ENCODE measurements at places on chromosomes 6 and 20. TPM values are rescaled to one million over a fixed set of nuclear protein-coding genes. Genes with fewer than 3 reads are reported as not detected.

- DNase-seq, result peak; percentile 72
Measured at GRCh38 chr6:111992851-111993250, 61.1 kb upstream of the CCN6 start.

- DNase-seq, result peak; percentile 45
Measured at GRCh38 chr6:106799031-106799894, 169.9 kb downstream of the QRSL1 start.

- no peak for DNase-seq
Measured at GRCh38 chr6:1610497-1611321, 994 bp downstream of the FOXC1 start.

The ZBTB46 gene
- total RNA-seq, result 0.84 TPM

DNA sequence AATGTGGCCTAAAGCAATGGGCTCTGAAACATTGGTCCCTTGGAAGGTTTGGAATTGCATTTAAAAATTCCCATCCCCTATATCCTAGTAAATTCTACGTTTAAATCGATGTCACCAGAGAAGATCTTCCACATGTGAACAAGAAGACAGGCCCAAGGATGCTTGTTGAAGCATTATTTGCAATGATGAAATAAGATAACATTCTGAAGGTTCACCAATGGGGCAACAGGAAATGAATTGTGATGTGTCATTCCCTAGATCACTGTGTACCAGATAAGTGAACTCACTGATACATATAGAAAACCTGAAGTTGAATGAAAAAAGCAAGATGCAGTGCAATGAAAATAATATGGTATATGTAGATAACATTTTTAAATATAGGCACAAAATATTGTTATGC lies 464.3 kb upstream of the BTBD3 start:
- DNase-seq, result no peak

GRCh38 chr20:63497946-63498935 lies 642 bp downstream of the EEF1A2 start:
- no peak for DNase-seq

- no peak for DNase-seq
Measured at GRCh38 chr6:2870046-2870636, 28.5 kb upstream of the SERPINB1 start.

GRCh38 chr6:21420146-21420878 lies 173.2 kb upstream of the SOX4 start:
- DNase-seq, result no peak

DNA sequence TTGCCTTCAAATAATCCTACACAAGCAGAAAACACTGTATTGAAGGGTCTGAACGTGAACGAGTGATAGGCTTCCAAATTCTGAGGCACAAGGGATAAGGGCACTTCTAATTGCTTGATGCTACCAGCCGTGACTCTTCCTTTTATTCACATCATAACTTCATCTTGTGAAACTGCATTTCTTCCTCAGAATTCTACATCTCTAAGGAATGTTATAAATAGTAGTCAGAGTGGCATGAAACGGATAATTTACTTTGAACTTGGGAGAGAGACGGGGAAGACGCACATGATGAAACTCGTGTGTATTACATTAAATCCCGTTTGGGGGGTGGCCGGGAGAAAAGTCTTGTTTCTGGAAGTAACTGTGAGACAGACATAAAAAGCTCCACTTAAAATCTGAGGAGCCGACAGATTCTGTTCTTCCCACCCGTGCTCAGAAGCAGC lies 754 bp downstream of the HDDC2 start:
- DNase-seq, result no peak

The ADGRF1 gene
- not detected for total RNA-seq

The SNAP25 gene
- total RNA-seq, result not detected

The TRPC4AP gene
- total RNA-seq, result 70.9 TPM

DNA sequence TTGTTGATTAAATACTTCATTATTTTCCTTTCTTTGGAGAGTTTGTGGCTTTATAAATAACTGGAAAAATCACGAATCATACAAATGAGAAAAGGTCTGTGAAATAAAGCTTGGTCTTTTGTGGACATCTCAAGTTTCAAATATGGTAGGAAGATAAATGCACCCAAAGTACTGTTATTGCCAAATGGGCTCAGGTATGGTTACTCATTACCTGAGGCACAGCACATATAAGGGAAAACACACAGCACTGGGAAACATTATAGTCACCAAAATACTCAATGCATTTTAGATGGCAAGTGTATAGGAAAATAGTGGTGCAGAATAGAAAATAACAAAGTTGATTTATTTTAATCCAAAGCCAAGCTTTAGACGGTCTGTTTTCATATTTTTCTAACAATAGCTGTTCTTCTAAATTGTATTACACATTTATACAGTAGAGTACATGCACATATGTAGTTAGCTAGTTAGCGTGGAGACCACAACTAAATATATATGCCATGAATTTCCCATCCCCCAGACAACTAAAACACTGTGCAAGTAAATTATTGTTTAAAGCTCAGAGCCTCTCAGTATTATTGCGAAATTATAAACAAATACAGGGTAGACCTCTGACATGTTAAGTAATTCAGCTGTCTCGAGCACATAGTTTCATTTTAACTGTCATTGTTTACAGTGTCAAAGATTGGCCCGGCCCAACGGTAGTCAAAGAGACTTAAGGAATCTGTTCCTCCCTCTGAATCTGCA lies 336.0 kb downstream of the SYNE1 start:
- no peak for DNase-seq

GRCh38 chr20:11332381-11332780 lies 585.3 kb upstream of the BTBD3 start:
- no peak for DNase-seq

- no peak for DNase-seq
Measured at GRCh38 chr6:19692506-19693298, 144.5 kb upstream of the ID4 start.

DNA sequence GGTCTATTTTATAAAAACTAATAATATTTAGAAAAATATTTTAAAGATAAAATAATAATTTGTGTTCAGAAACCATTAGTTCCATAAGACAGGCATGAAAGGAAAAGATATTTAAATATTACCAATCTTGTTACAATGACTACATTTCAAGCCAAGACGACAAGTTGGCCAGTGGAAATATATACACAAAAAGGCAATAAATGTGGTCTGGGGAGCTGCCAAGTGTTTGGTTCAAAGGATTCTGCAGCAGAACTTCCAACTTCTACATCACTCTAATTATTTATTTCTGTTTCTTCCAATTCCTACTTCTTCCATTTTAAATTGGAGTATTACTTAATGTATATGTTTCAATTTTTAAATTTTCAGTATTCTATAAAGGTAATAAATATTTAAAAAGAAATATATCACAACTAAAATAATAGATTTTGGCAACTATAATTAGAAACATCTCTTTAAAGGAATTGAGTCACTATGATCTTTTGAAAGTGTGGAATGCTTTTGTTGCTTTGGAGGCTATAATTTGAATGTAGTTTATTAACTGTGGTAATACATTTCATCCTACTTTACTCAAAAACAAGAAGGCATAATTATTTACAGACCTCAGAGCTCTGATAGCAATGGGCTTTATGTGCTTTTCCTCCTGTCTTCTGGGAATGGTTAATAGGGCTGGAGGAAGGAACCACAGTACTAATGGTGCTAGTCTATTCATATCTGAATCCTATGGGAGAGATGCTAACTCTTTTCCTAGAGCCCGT lies 129.7 kb upstream of the FAM184A start:
- DNase-seq, result no peak

The SNX21 gene
- 0.96 TPM for total RNA-seq

DNA sequence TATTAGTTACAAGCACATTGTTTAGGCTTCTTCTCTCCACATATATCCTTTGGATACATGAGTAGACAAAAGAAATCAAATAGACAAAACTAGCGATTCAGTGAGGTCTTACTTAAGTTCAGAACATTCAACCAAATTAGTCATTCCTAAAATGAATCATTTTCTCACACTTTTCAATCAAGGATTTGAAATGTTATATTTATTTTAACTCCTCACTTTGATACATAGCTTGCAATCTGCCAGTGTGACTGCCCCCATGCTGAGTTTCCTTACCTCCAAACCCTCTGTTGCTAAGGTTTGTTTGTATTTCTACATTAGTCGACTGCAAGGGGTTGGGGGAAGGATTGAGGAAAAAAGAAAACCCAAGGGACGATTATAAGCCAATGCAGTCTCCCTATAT lies 3.5 kb upstream of the MOXD1 start:
- DNase-seq, result no peak

The ENPP4 gene
- total RNA-seq, result 8.0 TPM

The NKX2-4 gene
- total RNA-seq, result not detected

- DNase-seq, result no peak
Measured at GRCh38 chr6:161481786-161482516, 208.1 kb upstream of the AGPAT4 start.

DNA sequence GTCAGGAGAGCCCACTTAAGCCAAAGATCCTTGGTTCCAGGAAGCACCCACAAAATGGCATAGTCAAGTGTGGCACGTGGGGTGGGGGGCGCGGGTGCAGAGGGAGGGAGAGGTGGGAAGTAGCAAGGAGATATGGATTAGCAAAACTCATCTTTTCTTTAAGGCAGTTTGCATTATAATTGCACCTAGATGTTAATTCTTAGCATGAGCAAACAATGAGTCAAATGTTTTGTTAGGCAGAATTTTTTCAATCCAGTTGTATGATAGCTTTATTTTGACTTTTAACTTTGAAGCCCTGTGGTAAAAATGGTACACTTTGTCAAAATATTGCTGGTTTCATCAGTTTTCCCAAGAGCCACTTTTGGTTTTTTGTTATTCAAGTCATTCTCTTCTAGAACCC lies 15.0 kb downstream of the SCAND1 start:
- DNase-seq, result no peak

GRCh38 chr6:3259491-3259958 lies 778 bp downstream of the PSMG4 start:
- DNase-seq, result peak; percentile 66

The CCND3 gene
- 333 TPM for total RNA-seq

GRCh38 chr6:26333476-26334297 lies 31.3 kb upstream of the BTN3A2 start:
- DNase-seq, result no peak

The FOXP4 gene
- total RNA-seq, result 7.7 TPM

DNA sequence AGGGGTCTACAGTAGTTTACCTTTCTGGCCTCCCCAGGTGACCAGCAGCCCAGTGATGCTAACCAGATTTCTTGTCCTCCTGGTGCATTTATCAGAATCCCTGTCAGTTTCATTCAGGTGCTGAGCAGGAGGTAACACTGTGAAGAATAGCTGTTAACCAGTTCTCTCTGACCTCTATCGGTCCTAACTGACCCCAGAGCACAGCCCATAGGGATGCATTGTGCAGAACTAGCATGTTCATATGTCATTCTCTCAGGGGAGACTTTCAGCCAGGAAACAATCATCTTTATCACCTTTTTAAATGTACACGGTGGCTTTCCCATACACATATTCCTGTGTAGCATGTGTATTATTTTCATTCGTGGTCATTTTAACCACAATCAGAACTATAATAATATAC lies 49.9 kb downstream of the CNR1 start:
- DNase-seq, result no peak

- no peak for DNase-seq
Measured at GRCh38 chr20:42098418-42098817, 480.2 kb upstream of the CHD6 start.

DNA sequence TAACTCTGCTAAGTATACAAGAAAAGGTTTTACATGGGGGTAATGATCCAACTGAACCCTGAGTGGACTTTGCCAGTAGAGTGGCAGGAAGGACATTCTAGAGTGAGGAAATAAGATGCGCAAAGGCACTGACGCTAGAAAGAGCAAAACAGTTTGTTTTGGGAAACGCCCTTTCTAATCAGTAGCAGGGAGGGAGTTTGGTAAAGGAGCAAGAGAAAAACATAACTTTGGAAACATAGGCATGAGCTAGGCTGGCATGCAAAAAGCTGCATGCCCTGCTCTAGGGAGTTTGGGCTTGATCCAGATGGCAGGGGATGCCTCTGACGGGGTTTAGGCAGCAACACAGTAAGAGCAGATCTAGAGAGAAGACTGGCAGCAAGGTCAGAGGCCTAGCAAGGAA lies 135.2 kb downstream of the DST start:
- DNase-seq, result no peak

- DNase-seq, result no peak
Measured at GRCh38 chr20:11063444-11063843, 389.6 kb upstream of the JAG1 start.

DNA sequence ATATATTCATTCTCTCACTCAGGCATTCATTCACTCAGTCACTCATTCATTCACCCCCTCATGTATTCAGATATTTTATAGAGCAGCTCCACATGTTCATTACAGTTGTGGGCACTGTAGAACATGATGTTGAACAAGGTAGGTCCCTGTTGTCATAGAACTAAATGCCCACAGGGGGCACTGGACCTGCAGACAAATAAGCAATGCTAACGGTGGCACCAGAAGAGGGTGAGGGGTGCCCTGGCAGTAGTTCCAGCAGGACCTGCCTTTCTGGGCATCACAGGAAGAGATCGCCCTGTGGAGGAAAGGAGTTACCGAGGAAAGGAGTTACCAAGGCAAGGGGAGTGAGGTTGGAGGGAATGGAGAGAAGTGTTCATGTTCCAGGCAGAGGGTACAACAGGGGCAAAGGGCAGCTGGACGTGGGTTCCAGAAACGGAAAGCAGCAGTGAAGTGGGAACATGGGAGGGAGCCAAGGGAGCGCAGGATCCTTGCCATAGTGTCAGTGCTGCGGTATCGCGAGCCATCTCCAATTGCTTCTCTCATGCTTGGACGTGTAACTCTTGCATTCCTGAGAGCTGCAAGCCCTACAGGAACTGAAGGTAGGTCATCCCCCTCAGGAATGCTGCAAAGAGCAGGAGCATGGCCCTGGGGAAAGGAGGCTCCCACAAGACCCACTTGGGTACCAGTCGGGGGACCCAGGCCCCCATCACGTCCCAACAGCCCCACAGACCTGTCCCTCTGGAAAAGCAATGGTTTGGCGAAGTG lies 128.2 kb downstream of the EDN3 start:
- no peak for DNase-seq

The BMP5 gene
- total RNA-seq, result not detected

The RSPO3 gene
- not detected for total RNA-seq

The CDC5L gene
- 22.2 TPM for total RNA-seq

The SLPI gene
- not detected for total RNA-seq

The KHDC1L gene
- total RNA-seq, result not detected

The CLVS2 gene
- not detected for total RNA-seq

GRCh38 chr6:113632220-113632864 lies 224.8 kb upstream of the MARCKS start:
- peak; percentile 60 for DNase-seq

The TSPYL1 gene
- 41.3 TPM for total RNA-seq

GRCh38 chr20:56002908-56003800 lies 2.2 kb downstream of the CBLN4 start:
- no peak for DNase-seq

The GPX6 gene
- total RNA-seq, result not detected
